Jurkat, Clone E6-1 (cell line): ENCODE measurements at places on chromosomes 6 and 20.

GRCh38 chr20:37868851-37869333 lies 34.0 kb upstream of the VSTM2L start:
- DNase-seq: no peak

GRCh38 chr20:52921340-52921739 lies 50.8 kb upstream of the TSHZ2 start:
- no peak for DNase-seq

GRCh38 chr20:32527052-32527446 lies 58.1 kb downstream of the NOL4L start:
- no peak for DNase-seq

- DNase-seq: no peak
Measured at GRCh38 chr6:126035764-126036163, 49.4 kb downstream of the TRMT11 start.

DNA sequence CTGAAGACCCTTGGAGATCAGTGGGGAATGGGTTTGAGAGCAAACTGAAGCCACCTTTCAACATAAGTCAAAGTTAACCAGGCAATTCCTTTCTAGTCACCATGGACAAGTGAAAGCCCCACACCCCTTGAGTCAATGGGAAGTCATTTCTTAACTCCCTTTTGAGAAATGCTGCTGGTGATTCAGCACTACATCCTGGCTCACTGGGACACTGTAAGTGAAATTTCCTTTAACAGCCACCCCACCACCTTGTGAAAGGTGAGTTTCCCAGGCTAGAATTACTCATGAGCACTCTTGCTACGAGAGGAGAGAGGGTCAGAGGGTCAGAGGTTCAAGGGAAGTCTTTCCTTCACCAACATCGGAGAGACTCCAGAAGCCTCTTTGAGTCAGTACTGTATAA lies 93.3 kb upstream of the MARCKS start:
- no peak for DNase-seq

DNA sequence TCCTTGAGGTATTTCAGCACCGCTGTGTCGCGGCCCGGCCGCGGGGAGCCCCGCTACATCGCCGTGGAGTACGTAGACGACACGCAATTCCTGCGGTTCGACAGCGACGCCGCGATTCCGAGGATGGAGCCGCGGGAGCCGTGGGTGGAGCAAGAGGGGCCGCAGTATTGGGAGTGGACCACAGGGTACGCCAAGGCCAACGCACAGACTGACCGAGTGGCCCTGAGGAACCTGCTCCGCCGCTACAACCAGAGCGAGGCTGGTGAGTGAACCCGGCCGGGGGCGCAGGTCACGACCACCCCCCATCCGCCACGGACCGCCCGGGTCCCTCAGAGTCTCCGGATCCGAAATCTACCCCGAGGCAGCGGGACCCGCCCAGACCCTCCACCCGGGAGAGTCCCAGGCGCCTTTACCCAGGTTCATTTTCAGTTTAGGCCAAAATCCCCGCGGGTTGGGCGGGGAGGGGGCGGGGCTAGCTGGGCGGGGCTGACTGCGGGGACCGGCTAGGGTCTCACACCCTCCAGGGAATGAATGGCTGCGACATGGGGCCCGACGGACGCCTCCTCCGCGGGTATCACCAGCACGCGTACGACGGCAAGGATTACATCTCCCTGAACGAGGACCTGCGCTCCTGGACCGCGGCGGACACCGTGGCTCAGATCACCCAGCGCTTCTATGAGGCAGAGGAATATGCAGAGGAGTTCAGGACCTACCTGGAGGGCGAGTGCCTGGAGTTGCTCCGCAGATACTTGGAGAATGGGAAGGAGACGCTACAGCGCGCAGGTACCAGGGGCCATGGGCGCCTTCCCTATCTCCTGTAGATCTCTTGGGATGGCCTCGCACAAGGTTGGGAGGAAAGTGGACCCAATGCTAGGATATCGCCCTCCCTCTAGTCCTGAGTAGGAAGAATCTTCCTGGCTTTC lies 693 bp downstream of the HLA-F start:
- DNase-seq: no peak

DNA sequence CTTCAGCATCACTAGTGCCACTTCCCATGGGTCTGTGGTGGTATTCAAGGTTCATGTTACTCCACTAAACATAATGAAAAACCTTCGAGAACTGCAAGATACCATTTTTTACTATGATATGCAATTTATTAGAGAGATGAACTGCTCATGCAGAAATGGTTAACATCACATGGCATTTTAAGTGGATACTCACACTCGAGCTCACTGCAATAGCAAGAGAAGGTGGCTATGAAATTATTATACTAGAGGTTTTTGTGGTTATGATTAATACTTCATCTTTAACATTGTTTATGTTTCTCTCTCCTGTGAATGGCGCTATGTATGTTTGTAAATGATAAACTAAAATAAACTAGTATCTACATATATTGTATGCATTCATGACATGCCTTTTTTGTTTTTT lies 35.1 kb downstream of the SCAF8 start:
- DNase-seq: no peak

DNA sequence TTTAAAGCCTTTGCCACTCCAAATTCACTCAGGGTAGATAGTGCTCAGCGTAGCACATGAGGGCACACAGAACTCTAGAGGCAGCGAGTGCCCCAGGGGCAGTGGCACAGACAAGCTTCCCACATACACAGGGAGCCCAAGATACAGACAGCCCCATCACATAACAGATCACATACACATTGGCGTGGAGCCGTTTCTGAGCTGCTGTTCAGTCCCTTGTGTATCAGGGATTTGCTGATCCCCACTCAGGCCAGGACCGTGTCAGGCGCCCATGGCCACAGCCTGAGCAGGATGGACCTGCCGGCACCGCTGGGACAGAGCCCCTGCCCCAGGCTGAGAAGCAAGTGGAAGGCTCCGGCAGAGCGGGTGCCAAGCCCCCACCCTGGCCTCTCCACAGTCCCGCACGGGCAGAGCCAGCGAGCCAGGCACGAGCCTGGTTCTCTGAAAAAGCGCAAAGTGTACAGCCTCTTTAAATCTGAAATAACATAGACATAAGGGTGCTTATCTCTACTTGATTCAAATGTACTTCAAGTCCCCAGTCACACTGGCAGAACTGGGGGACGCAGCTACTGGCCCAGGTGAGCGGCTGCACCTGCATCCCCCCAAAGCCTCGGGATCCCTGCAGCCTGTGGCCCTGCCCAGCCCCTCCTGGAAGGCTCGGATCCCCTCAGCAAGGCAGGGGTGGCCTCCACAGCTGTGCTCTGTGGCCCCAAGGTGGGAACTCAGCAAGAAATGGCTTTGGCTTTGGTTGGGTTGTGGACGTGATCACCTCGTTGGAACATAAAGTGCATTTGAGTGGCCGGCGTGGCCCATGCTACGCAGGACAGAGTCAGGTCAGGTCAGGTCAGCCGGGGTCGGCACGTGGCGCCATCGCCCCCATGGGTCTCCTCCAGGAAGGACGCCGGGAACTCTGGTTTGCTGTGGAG lies 231.3 kb downstream of the ERMARD start:
- no peak for DNase-seq

GRCh38 chr20:1533059-1533458 lies 24.4 kb downstream of the SIRPD start:
- peak; percentile 31 for DNase-seq

DNA sequence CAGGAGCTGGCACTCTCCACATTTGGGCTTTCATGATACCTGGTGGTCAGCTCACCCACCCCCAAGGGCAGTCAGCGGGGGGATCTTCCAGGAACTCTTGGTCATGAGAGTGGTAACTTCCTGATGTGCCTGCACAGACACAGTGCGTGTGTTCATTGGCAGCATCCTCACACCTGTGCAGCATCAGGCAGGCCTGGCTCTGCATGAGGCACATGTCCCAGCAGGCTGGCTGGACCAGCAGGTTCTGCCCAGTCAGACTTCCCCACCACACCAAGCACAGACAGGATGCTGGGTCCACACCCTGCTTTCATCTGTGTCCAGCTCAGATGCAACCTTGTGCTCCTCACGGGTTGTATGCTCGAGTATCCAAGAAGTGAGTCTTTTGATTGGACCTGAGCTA lies 15.7 kb upstream of the UNC93A start:
- no peak for DNase-seq

- DNase-seq: no peak
Measured at GRCh38 chr6:163613668-163614067, 199.2 kb downstream of the QKI start.
